ENCODE measurements at places on chromosomes 2 and 18. TPM values are rescaled to one million over a fixed set of nuclear protein-coding genes. Genes with fewer than 3 reads are reported as not detected.
A peak's percentile ranks its signal among the peaks of the same experiment; 100 is the strongest.

SAG gene
- 0.25 TPM for total RNA-seq

CIB4 gene
- not detected for total RNA-seq

PPIG gene
- total RNA-seq: 64.3 TPM

SP140L gene
- 64.7 TPM for total RNA-seq

SEMA4F gene
- 11.1 TPM for total RNA-seq

NPHP1 gene
- total RNA-seq: 0.16 TPM

AQP12A gene
- total RNA-seq: not detected

TMEM200C gene
- total RNA-seq: not detected

MC2R gene
- not detected for total RNA-seq

LYPD6 gene
- total RNA-seq: not detected

POMC gene
- 2.9 TPM for total RNA-seq

DNA sequence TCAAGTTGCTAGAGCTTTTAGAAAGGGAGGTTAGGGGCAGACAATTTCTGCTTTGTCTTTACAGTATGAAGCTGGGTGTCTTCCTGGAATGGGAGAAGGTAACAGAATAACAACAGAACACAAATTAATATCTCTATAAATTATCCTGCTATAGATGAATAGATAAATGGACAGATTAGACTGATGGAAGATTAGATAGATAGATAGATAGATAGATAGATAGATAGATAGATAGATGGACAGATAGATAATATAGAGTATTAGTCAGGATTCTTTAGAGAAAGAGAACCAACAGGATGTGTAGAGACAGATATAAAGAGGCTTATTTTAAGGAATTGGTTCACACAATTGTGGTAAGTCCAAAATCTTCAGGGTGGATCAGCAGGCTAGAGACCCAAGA lies 302.2 kb downstream of the BCL11A start:
- no peak for DNase-seq

GRCh38 chr2:40299173-40299572 lies 152.7 kb downstream of the SLC8A1 start:
- DNase-seq: no peak

- no peak for DNase-seq
These were observed 47.0 kb upstream of the TTC39C start for GRCh38 chr18:23967321-23968089.

DNA sequence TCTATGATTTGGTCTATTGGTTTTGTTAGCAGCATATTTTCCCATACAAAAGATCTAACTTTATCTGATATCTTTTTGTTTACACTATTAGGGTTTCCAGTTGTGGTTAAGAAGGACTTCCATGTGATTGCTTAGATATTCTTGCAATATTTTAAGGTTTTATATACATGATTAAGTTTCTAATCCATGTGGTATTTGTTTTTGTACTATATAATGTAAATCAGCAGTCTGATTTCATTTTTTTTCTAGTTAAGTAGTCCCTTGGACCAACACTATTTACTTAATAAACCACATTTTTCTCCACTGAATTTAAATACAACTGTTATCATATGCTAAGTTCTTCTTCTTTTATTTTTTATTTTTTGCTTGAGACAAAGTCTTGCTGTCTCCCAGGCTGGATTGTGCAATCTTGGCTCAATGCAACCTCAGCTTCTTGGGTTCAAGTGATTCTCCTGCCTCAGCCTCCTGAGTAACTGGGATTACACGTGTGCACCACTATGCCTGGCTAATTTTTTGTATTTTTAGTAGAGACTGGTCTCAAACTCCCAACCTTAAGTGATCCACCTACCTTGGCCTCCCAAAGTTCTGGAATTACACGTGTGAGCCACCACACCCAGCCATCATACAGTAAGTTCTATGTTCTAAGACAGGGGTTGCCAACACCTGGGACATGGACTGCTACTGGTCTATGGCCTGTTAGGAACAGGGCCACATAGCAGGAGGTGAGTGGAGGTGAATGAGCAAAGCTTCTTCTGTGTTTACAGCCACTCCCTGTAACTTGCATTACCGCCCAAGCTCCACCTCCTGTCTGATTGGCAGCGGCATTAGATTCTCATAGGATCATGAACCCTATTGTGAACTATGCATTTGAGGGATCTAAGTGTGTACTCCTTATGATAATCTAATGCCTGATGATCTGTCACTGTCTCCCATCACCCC lies 58.5 kb upstream of the RAB27B start:
- no peak for DNase-seq

DNA sequence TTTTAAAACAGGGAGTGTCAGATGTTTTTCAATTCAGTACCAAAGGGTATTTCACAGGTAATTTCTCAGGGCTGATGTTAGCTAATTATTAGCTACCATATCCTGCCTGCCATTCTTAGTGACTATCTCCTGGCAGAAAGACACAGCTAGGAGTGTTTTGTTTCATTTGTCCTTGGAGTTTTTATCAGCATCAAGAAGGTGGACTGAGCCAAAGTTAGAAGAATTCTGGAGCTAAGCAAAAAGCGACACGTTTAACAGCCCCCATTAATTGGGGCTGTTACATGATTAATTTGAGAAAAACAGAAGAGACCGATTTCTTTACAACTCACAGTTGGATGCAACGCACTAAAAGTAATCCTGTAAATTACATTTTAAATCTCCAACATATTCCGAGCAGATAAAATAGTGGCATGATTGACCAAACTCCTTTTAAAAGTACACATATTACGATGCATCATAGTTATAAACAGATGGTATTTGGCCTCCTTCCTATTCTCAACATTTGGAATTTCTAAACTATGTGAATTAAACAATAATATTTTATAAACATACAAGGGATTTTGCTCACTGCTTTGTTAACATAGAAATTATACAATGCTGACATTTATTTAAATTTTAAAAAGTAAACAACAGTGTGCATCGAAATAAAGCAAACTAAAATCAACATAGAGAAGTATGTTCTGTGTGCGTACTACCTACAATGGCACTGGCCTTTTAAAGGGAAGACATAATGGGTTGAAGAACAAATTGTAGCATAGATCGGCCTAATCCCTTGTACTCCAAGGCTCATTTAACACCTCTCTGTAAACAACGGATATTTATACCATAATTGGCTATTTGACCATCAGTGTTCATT lies 585.1 kb downstream of the ZEB2 start:
- no peak for DNase-seq

GRCh38 chr18:56322406-56322805 lies 316.0 kb downstream of the TXNL1 start:
- no peak for DNase-seq

- DNase-seq: peak; percentile 50
These were observed 73.9 kb downstream of the ARL4C start for GRCh38 chr2:234422981-234423431.

GRCh38 chr2:197904446-197904845 lies 100.1 kb downstream of the PLCL1 start:
- no peak for DNase-seq

DNA sequence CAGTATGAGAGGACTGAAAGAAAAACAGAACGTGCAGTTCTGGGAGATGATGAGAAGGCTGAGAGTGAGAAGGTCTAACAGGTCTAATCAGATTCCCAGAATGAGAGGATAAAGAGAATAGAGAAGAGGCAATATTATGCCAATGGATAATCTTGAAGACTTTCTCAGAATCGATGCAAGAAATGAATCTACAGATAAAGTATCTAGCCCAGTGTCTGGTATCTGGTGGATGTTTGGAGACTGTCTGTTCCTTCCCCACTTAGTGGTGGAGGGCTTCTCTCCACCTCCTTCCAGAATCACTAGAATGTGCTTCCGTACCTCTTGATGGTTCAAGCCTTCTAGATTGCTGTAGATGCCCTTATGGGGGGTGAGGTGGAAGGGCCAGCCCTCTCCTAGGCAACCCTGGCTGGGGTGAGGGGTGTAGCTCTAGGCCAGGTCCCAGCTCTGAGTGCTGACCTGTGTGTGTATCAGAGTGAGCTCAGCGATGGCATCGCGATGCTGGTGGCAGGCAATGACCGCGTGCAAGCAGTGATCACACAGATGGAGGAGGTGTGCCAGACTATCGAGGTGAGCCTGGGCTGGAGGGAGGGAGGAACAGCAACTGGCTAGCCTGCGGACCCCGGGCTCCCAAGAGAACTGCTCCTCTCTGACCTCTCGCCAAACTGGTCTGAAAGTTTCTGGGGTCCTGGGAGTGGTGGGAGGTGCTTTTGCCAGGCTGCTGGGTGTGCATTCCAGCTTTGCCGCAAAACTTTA lies 3.6 kb downstream of the UCN start:
- DNase-seq: no peak

DNA sequence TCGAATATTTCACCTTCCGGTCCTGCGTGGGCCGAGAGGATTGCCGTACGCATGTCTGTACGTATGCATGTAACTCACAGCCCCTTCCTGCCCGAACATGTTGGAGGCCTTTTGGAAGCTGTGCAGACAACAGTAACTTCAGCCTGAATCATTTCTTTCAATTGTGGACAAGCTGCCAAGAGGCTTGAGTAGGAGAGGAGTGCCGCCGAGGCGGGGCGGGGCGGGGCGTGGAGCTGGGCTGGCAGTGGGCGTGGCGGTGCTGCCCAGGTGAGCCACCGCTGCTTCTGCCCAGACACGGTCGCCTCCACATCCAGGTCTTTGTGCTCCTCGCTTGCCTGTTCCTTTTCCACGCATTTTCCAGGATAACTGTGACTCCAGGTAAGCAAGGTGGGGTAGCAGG lies at the start of gene SERPINB5:
SERPINB5 (plus strand) TSS at position 291 of the 400 bp plus-strand sequence. CDS start 7,471 bp downstream, outside the sequence.
- DNase-seq: no peak

DNA sequence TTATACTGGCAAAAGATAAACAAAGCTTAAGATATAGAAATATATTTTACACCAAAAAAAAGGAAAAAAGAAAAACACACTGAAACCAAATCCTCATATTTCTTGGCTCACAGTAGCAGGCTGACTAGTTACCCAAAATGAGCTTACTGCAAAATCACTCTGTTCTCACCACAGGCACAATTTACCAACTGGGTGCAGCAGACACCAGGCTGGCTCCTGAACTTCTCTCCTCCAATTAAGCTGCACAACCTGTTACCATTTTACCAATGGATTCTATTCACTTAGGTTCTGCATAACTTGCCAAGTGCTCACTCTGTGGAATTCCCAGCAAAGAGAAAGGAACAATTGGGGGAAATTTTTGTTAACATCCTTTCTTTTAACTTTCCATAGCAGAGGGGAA lies 679.3 kb downstream of the ZEB2 start:
- no peak for DNase-seq

DNA sequence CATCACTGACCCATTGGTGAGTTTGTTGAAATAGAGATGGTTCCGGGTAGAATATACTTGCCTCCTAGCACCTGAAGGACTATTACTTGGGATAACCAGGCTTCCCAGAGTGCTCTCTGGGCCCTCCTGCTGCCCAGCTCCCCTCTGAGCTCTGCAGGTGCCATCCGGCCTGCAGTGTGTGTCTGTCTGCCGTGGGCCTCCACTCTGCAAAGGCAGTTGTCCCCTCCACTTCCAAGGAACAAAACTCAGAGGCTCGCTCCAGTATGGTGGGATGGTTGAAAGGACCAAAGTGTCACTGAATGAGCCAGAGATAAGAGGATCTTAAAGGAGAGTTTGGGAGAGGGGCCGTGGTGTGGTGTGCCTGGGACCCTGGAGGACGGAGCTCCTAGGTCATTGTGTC lies 57.3 kb downstream of the SH3BP4 start:
- no peak for DNase-seq

GRCh38 chr2:236529606-236530005 lies 40.0 kb upstream of the ACKR3 start:
- DNase-seq: no peak

DNA sequence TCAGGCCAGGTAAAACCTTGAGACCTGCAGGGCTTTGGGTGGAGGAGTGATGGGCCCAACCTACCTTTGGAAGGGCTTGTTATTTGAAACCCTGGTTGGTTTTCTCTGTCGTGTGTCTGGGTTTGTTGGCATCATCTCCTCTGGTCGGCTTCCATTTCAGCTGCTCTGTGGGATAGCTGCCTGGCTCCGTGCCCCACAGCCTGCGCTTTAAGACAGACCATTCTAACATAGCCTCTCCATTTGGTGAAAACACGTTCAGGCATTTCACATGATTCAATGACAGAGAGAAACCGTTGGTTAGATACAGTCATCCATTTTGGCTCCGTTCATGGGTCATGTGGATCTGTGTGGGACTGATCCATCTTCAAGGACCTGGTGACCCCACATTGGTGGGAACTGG lies 37.0 kb upstream of the LYPD6B start:
- no peak for DNase-seq

DNA sequence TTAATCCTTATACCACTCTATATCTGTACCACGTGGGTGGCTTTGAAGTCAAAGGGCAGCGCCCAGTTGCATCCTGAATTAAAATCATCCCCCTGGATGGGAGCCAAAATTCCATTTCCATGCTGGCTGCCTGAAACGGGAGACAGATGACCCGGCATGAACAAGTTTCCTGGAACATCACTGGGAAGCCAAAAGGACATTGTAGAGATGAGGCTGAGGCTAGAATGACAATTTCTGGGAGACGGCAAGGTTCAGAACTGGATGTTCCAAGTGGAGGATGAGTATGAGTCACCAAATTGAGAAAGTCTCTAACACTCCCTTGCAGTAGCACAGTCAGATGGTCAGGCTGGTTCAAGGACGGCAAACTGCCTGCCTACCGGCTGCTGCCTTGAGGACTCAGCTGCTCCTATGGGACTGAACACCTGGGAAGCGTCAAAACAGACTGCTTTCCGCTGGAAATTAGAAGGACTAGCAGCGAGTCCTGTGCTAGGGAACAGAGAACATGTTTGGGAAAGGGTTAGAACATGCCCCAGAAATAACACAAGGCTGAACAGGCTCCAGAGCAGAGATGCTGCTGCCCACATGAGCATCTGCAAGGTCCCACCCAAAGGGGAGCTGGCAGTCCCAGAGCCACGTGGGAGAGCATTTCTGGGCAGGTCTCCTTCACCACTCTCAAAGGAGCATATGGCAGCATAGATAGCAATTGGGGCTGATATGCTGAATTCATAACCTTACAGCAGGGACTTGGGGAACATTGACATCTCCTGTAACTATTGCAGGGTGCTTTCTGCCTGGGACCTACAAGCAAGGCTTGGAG lies 32.0 kb downstream of the YPEL5 start:
- no peak for DNase-seq

DNA sequence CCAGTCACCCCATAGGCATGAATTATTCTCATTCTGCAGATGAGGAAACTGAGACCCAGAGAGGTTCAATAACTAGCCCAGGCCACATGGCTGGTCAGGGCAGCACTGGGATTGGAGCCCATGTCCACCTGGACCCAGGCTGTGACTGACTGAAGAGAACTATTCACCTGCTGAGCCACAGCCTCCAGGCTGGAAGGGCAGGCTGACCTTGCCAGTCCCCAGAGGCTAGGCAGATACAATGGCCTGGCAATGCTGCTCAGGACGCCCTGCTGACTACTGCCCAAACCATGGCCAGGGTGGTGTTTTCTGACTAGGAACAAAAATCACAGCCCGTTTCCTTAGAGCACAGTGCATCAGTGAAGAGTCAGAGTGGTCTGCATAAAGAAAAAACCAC lies 36.8 kb downstream of the HS6ST1 start:
- DNase-seq: no peak

DNA sequence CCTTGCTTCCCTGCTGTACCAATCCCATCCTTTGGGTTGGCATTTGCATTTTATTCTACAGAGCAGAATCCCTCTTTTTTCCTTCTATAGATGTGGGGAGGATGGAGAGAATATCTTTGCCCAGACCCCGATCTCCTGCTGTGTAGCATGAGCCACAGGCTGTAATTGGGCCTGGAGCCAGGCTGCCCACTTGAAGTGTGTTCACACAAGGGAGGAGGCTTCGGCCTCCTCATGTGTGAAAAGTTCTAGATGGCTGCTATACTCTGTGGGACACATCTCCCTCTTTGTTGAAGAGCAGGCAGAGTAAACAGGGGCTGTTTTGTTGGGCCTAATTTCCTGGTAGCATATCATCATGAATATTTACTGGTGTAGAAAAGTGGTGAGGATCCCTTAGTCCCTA lies 126.3 kb downstream of the XRCC5 start:
- DNase-seq: no peak

- no peak for DNase-seq
These were observed 16.5 kb downstream of the GATA6 start for GRCh38 chr18:22185771-22186386.

Measured in T-helper 17 cell (primary cell).